ENCODE measurements at places on chromosomes 4 and X.
A peak's percentile ranks its signal among the peaks of the same experiment; 100 is the strongest.

DNA sequence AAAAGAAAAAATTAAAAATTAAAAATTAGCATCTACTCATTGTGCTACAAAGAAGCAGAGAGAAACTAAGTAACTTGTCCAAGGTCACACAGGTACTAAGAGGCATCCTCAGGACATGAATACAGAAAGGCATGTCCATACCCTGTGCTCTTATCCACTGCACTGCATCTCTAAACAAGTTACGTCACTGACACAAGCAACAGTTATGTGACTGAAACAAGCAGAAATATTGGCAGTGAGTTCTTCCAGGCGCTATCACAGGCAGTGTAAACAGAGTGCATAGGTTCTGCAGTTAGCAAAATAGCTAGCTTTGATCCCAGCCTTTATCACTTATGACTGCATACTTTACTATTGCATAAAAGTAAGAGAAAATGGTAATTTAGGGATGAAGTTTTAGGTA is 7.9 kb downstream of the VEGFC start:
- DNase-seq, result no peak

DNA sequence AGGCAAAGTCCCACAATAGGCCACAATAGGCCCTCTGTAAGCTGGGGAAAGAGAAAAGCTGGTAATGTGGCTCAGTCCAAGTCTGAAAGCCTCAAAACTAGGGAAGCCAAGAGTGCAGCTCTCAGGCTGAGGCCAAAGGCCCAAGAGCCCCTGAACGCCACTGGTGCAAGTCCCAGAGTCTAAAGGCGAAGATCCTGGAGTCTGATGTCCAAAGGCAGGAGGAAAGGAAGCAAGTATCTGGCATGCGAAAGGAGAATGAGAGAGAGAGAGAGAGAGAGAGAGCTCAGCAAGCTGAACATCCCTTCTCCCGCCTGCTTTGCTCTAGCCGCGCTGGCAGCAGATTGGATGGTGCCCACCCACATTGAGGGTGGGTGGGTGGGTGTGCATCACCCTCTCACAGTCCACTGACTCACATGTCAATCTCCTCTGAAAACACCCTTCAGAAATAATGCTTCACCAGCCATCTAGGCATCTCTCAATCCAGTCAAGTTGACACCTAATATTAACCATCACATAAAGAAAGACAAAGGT is 30.9 kb upstream of the ELF2 start:
- no peak for DNase-seq

DNA sequence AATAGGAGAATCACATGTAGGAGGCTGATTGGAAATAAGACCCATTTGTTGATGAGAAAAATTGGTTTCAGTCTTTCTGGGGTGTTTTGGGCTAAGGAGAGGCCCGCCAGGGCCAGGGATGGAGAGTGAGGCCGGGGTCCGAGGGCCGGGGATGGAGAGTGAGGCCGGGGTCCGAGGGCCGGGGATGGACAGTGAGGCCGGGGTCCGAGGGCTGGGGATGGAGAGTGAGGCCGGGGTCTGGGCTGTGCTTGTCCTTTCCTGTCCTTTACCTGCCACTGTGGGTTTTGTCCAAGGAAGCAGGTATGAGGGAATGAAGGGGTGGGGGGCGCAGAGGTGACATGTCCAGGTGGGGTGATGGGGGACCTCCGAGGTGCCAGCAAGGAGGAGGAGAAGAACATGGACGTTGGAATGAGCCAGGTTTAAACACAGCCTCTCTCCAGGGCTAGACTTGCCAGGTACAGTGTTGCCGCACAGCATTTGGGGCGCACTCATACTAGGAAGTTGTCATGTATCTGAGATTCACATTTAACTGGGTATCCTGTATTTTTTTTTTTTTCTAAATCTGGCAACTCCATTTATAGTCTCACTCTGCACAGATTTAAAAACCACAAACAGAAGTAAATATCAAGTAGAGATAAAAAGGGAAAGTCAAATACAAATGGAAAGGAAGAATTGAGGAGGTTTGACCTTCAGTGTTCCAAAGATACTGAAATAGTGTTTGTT is 8.8 kb downstream of the RGS12 start:
- no peak for DNase-seq

GRCh38 chrX:131987252-131987651 is 35.9 kb upstream of the STK26 start:
- DNase-seq, result no peak

DNA sequence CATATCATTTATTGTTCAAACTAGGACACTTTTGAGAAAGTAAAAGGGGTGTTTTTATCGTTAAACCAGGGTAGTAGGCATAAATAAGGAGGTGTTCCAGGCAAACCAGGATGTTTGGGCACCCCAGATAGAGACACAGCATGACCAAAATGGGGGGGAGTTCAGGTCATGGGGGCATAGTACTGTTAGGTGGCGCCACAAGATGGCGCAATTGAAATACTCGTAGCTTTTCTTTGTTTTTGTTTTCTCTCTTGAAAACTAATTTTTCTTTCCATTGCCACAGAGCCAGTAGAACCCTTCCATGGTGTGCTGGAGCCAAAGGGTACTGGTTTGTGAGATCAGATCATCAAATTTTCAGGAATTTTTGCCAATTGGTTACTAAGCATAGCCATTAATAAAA is 283.4 kb downstream of the BCOR start:
- peak; percentile 13 for DNase-seq

- DNase-seq, result no peak
These were observed 8.6 kb upstream of the PDHA1 start for GRCh38 chrX:19334945-19335626.

DNA sequence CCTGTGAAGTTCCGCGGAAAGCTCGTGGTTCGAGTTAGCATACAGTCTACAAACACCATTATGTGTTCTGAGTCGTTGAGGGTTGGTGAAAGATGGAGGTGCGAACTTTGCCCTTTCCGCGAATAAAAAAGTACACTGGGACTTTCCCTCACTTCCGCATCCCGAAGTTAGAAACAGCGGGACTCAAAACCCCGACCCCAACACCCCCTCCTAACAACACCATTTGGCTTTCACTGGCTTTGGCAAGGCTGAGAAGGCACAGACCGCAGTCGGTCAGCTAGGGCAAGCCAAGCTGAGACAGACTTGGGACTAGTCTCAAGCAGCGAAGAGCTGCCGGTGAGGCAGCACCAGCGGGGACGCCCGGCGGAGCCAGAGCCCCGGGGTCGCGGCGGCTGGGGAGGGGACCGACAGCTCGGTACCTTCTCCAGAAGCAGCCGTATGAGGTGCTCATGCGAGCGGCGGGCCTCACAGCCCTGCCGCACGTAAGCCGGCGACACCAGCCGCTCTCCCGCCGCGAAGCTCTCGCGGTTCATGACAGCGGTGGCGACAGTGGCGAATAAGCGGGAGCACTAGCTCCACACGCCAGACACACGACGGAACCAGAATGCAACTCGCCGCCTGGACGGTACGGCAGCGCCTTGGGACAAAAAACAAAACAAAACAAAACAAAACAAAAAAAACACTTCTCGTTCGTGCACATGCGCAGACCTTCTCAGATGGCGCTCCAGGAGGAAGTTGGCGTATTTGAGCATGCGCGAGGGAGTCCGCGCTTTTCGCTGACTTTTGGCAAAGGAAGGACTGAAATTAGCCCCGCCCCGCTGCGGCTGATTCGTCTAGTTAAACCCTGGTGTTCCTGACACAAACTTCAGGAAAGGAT is at the start of gene SEPSECS:
TSS of gene SEPSECS (minus strand) at position 613 of the 877 bp plus-strand sequence. CDS start at position 533, 80 bp downstream.
- DNase-seq, result peak; percentile 94

DNA sequence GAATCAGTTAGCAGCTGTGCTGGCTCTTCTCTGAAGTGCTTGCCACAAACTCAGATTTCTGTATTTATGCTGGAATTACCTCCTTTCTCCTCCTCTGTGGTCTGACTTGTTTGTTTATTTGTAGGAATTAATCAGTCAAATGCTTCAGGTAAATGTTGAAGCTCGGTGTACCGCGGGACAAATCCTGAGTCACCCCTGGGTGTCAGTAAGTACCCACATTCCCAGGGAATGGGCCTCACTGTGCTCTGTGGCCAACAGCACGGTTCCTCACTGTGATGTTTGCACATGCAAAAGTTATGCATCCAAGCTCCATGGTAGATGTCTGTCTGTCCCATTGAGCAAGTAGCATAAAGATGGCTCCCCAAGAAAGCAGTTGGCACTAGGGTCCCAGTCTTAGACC is 169.9 kb downstream of the DCLK2 start:
- no peak for DNase-seq

- no peak for DNase-seq
These were observed 493 bp upstream of the UCHL1 start for GRCh38 chr4:41256131-41256739.
